ENCODE measurements at places on chromosomes 11 and 22.

DNA sequence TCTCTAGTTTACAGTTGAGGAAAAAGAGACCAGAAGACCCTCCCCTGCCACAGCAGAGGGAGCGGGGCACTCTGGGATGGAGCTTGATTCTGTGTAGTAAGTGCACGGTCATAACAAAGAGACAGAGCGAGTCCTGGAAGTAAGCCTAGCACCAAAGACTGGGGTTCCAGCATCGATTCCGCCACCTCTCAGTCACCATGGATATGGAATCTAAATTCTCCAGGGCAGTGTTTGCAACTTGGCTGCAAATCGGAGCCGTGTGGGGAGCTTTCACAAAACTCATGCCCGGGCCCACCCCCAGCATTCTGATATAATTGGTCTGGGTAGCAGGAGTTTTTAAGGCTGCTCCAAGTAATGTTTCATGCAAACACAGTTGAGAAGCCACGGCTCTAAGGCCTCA is 129.5 kb upstream of the OPCML start:
- DNase-seq, result no peak

DNA sequence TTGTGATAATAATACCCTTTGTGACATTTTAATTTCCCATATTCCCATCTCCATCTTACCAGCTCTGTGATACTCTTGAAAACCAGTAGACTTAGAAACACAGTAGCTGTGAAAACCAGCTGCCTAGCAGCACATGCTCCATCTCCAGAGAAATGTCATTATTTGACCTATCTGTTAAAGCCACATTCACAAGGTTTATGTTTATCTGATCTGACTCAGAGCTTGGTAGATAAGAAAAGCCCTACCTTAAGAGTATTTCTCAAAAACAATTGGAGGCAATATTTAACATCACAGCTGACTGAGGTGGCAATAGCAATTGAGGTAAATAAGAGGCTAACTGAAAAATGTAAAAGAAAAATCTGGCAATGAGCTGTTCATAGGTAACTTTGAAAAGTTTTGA is 8.1 kb upstream of the ANO3 start:
- DNase-seq, result no peak

DNA sequence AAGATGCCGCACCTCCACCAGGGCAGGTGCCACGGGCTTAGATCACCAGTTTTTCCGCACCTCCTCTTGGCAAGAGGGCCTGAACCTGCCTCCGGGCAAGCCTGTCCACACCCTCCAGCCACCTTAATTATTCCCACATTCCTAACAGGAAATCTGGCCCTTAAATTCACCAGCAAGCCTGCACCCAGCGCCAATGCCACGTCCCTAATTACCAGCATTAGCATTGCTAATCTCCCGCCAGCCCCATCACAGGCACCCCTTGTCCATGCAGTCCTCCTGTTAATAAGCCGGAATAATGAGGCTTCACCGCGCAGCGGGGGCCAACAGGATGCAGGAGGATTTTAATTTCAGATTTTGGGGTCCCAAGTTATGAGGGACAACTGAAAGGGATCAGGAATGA is 69.7 kb downstream of the PHF21B start:
- DNase-seq, result no peak

DNA sequence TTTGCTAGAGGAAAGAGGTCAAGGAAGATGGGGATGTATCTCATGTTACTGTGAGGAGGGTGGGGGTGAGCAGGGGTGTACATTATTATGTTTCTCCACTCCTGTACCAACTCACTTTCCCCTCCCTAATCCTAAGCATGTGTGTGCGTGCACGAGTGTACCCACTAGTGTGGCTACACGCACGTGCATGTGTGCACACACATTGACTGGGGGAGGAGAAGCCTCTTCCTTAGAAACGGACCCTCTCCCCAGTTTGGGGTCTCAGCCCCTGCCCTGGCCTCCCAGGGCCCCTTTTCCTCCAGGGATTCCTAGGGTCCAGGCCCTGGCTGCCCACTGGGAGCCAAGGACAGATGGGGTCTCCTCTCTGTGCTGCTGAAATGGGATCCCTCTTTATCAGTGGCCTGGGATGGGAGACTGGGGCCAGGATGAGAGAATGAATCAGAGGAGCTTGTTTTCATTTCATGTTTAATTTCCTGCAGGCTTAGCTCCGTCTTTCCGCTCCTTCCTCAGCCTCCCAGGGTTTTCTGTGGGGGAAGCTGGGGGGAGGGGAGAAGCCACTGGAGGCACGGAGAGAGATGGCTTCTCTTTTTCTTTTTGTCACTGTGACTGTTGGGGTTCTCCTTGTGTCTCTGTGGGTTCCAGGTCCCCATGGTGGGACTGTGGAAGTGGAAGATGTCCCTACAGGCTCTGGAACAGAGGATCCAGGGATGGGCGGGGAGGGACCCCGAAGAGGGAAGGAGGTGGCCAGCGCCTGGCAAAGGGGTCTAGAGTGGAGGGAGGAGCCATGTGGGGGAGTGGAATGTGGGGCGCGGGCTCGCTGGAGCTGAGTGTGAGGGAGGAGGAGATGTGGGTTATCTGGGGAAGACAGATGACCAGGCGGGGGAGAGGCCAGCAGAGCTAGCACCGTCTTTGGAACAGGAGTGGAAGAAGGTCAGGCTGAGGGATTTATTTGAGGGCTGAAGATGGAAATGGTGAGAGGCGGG is 40.3 kb downstream of the ALX4 start:
- DNase-seq, result no peak

DNA sequence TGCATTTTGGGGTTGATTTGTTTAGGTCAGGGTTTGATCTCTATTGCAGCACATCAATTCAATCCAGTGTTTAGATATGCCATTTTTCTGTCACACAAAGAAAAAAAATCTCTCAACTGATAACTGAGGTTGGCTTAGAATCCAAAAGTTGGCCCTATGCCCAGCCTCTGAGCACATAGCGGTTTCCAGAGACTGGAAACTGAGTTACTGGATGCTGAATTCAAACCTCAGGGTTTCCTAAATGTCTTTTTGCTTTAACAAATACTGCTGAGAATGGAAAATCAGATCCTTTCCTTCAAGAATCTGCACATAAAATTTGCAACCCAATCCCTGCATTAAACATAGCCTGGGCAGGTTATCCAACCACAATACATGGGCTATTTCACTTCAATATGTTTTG is 4.0 kb downstream of the P4HA3 start:
- no peak for DNase-seq

DNA sequence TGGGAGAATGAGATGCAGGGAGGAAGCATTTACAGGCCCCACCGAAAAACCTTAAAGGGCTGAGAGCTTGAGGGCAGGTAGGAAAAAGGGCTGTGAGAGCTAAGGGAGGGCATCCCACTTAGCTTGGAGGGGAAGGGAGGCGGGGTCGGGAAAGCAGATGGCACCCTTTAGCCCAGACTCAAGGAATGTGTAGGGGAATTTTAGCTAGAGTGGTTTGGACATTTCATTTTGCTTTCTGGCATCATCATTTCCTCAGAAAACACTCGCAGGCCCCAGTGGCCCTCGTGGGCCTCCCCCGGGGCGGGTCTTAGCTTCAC is 846 bp upstream of the STIM1 start:
- DNase-seq, result no peak

- DNase-seq, result no peak
These were observed 30.7 kb upstream of the MUC5AC start for GRCh38 chr11:1126935-1127663.

DNA sequence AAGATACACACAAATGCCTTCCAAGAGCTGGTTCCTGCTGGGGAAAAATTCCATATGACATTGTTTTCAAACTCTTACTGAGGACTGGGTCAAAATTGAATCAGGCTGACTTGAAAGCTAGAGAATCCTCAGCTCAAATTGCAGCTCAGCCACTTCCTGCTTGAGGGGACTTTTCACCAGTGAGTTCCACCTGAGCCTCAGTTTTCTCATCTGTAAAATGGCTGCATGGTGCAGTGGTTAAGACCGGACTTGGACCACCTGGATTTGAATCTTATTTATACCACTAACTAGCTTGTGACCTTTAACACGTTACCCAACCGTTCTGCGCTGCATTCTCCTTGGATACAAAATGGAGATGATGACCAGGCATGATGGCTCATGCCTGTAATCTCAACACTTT is 69.9 kb upstream of the ASPHD2 start:
- no peak for DNase-seq

- no peak for DNase-seq
These were observed 160.7 kb downstream of the METTL15 start for GRCh38 chr11:28268925-28269324.

DNA sequence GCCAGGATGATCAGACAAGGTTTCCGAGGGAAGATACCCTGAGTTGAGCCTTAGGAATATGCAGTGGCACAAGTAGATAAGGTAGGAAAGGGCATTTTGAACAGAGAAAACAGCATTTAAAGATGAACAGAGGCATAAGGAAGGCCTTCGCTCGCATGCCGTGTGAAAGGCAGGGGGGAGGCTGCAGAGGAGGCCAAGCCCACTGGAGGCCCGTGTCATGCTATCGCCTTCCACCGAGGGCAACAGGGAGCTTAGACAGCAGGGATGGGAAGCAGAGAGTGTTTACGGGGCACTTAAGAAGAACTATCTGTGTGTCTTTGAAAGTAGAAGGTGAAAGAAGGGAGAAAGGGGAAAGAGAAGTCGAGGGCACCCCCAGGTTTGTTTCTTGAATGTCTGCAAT is 148.3 kb downstream of the PKNOX2 start:
- no peak for DNase-seq

- no peak for DNase-seq
These were observed 293.3 kb upstream of the MPPED2 start for GRCh38 chr11:30879322-30880005.

DNA sequence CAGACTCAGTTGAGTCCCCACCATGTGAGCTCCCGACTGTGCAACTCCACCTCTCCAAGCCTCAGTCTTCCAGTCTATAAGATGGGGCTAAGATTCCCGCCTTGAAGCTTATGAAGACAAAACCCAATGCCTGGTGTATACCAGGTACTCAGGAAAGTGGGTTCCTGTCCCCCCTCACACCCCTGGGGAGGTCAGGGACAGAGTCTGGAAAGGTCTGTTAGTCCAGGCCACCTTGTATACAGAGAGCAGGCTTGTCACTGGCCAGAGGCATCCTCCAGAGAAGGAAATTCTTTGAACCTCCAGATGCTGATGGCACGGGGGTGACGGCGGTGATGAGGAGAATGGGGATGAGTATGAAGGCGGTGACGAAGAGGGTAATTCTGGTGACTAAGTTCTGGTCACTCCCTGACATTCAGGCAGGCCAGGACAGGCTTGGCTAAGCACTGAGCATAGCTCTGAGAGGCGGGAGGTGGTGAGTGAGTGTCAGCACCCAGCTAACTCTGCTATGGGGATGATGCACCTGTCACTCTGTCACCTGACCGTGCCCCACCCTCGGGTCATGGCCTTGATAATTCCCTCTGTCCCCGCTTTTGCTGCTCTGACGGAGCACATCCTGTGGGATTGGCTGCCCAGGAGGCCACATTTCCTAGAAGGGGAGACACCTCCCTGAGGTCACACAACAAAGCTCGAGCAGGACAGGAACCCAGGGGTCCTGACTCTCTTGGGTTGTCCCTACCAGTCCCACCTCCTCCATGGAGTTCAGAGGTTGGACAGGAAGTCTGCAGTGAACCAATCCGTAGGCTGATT is 30.9 kb upstream of the CSNK1E start:
- no peak for DNase-seq

DNA sequence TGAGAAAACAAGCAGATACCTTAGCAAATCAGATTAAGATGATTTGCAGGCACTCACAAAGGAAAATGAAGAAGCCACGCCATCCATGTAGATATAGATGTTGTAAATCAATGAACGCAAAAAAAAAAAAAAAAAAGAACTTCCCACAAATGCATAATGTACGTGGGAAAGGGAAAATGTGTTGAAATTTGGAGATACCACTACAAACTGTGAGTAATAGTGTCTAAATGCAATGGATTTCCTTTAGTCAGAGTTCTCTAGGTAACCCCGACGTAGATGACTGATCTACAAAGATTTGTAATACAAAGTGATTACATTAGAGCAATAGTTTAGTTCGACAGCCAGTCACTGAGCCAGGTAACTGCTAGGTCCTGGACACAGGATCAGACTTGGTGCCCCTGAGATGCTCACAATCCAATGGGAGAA is 783 bp upstream of the ANKRD54 start:
- DNase-seq, result no peak

DNA sequence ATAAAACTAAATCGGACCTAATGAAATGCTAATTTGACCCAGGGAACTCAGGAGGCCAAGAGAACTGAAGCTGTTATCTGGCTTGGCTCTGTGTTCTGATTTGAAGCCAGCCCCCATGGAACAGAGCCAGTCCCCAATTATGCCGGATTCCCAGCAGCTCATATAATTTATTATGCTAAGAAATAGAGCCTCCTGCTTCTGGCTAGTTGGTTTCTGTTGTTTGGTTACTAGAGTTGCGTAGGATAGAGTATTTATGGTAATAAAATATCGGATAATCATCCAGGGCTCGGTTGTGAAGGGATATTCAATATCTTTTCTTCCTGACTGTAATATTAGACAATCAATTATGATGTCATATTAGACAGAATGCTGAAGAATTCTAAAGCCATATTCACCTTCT is 120.4 kb upstream of the TTC12 start:
- DNase-seq, result no peak

DNA sequence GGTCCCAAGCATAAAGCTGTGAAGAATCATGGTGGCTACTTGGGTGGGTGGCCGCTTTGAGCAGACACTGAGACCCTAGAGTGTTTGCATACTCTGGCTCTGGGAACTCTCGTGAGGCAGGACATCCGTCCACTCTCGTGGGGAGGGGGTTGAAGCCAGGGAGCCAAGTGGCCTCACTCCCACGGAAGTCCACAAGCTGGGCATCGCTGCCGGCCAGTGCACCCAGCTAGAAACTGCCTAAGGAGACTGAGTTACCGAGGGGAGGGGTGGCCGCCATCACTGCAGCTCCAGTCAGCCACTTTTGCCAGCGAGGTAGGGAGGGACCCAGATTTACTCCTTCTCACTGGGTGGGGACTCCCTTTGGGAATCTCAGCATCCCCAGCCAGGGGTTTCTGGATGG is 20.5 kb downstream of the MRGPRX2 start:
- no peak for DNase-seq

- no peak for DNase-seq
These were observed 1.6 kb upstream of the QSER1 start for GRCh38 chr11:32890843-32891656.

GRCh38 chr11:1542267-1542666 is 29.8 kb downstream of the DUSP8 start:
- no peak for DNase-seq

DNA sequence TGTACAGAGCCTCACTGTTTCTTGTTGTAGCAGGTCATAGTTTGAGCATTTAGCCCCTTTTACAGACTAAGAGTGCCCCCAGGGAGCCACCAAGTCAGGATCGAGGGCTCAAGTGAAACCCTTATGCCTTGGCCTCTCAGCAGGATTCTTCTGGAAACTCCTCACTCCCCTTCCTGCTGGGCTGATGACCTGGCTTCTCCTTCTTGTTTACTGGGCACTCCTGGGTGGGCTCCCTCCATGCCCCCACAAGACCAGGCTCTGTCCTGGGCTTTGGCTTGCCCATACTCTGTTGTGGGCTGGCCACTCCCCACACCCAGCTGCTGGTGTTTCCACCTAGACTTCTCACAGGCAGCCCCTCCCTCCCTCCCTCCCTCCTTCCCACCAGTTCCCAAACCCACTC is 69.6 kb downstream of the MED15 start:
- no peak for DNase-seq

Measured in NCI-H2107 (cell line).